Activated T-cell treated with anti-CD3 and anti-CD28 coated beads for 24 hours (primary cell): ENCODE measurements at places on chromosomes 5 and 9.

GRCh38 chr5:94375801-94376200, 242.6 kb downstream of the KIAA0825 start:
- no peak for DNase-seq

- no peak for DNase-seq
Observed at GRCh38 chr9:28215536-28216299, 642.4 kb upstream of the C9orf72 start.

DNA sequence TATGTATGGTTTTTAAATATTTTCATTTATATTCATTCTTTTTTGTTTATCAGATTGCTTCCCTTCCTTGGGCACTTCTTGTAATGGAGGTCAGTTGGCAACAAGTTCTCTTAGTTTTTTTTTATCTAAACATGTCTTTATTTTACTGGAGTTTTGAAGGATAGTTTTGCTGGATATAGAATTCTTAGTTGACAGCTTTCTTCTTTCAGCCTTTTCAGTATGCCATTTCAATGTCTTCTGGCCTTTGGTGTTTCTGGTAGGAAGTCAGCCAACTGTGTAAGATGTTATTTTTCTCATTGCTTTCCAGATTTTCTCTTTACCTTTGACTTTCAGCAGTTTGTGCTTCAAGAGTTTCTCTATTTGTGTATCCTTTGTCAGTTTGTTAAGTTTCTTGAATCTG, 14.2 kb downstream of the SLC12A2 start:
- DNase-seq = no peak

GRCh38 chr9:79551994-79552393, 19.8 kb upstream of the TLE4 start:
- DNase-seq = no peak

GRCh38 chr5:132190161-132190817, 37.4 kb downstream of the P4HA2 start:
- peak; percentile 15 for DNase-seq

- no peak for DNase-seq
Observed at GRCh38 chr5:138824924-138825863, 49.9 kb downstream of the LRRTM2 start.

GRCh38 chr5:10719965-10720364, 41.1 kb downstream of the DAP start:
- DNase-seq = no peak

- no peak for DNase-seq
Observed at GRCh38 chr5:72255237-72255636, 64.8 kb downstream of the MRPS27 start.

GRCh38 chr9:78443946-78444345, 147.0 kb downstream of the PSAT1 start:
- DNase-seq = no peak

DNA sequence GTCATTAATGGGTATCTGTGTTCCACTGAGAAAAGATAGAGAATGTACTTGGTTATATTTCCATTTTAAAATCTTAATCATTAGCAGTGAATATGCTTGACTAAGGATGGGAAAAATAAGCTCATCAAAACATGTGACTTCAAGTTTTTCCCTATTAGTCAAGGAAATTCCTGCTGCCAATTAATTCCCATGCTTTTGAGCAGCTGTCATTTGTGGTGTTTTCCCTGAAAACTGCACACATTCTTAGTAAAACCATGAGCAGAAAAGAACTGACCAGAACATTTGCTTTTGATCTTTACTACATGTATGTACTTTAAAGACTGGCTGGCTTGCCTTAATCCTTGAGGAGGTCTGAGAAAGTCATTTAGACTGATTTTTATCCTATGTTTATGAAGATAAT, 75.2 kb downstream of the AOPEP start:
- no peak for DNase-seq

- no peak for DNase-seq
Observed at GRCh38 chr5:122262103-122262502, 49.9 kb upstream of the SNCAIP start.

DNA sequence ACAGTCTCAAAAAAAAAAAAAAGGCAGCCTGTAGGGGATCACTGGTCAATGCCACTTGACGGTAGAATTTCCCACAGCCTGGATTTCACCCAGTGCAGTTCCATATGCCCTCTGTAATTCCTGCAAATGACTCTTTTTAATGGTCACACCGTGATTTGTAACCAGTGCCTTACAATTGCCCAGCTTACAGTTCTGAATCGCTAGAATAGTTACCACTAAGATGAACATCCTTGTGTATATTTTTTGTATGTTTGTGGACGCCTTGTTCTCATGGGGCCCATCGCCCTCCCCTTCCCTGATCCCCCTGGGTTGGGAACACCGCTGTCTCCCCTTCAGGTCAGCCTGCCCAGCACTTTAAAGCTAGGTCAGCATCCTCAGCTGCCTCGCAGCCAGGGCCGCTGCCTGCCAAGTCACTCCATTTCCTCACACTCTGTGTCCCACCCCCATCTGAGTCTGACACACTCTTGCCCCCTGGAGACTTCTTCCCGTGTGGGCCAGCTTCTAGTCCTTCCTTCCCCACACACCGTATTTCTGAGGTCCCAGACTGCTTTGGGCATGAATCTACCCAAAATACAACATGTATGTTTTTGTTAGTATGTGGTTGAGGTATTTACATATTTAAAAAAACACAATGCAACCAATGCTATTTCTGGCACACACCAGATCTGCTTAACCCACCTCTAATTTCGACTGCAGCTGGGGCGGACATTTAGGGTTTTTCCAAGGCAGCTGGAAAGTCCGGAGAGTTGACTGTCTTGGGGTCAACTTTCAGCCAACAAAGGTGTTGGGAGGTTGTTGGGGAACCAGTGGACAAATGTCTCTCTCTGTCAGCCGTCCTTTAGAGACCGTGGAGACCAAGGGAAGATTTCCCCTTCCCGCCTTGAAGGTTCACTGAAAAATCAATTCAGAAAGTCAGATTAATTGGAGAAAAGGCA, 120.5 kb upstream of the NEK6 start:
- DNase-seq = no peak

GRCh38 chr9:16526380-16526779, 344.1 kb downstream of the BNC2 start:
- DNase-seq = no peak

DNA sequence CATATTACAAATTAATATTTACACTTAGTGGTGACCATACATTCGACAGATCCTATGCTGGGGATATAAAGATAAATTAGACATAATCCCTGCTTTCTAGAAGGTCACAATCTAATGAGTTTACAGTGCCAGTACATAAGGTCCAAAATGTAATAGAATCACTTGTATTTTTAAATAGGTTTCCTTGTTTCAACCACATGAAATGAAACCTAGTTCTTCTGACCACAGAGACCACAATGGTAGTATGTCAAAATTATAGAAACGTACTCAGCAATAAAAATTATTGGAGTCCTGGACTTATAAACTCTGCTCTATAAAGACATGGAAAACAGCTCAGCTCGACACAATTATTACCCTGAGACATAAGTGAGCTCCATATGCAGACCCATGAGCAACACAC, 444.3 kb downstream of the SPOCK1 start:
- no peak for DNase-seq

DNA sequence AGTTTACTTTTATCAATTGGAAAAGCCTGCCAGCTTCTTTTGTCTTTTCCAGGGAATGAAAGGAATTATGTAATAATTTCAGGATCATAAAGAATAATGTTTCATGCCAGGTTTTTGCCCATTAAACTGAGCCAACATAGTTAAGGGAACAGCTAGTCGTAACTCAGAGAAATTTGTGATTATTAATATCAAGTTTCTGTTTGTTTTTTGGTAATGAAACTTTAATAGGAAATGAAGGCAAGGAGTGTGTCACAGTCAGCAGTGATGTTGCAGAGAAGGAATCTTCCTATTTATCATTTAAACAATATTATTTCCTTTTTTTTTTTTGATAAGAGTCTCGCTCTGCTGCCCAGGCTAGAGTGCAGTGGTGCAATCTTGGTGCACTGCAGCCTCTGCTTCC, 10.7 kb downstream of the NFIL3 start:
- DNase-seq = no peak

DNA sequence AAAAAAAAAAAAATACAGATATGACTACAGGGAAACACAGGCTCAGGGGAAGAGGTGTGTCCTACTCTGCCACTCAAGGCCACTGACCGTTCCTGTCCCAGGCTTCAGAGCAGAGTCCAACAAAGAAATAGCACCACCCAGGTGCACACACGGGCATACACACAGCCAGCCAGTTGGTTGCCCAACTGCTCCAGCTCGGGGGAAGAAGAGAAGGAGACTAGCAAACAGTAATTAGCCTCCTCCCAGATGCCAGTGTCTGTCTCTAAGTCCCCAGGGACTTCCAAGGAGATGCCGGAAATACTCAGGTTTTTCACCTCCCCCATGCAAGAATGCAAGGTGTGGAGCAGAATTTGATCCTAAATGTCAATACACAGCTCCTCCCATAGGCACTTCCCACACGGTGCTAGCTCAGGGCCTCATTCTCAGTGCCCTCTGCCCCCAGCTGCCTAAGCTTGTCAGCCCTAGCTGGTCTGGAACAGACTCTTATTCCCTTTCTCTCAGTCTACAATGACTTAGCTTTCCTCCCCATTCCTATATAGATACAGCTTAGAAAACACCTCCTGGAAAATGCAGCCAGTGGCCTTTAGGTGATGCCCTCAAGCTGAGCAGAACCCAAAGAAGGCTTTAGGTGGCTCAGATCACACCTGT, 1.7 kb downstream of the MYORG start:
- no peak for DNase-seq

DNA sequence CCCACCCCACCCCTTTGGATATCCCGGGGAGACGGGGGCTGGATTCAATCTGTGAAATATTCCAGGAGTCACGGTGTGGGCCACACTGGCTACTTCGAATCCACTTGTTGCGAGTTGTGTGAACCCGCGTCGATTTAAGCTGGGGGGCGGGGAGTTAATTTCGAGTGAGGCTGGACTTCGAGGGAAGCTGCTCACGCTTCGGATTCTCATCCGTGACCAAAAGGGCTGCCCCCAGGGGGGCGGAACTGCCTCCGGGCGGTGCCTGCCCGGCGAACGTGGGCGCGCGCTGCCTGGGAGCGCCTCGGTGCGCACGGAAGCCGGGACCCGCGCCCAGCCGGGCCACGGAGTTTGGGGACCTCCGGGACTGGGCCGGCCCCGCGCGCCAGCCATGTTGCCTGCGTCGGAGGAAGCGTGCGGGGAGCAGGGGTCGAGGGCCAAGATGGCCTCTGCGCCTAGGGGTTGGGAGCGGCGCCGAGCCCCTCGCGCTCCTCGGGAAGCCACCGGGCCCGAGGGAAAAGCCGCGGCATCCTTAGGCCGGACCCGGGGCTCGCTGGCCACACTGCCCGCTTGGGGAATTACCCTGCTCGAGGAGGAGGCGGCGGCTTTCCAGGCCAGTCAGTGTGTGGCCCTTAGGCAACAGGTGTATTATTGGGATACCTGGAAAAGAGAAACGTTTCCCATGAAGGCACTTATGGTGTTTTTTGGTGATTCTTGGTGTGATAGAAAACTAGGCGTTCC, 975 bp downstream of the OCLN start:
- DNase-seq = no peak

- DNase-seq = no peak
Observed at GRCh38 chr9:3088219-3088618, 244.3 kb upstream of the PUM3 start.
